ENCODE measurements at places on chromosomes 5 and 9.

DNA sequence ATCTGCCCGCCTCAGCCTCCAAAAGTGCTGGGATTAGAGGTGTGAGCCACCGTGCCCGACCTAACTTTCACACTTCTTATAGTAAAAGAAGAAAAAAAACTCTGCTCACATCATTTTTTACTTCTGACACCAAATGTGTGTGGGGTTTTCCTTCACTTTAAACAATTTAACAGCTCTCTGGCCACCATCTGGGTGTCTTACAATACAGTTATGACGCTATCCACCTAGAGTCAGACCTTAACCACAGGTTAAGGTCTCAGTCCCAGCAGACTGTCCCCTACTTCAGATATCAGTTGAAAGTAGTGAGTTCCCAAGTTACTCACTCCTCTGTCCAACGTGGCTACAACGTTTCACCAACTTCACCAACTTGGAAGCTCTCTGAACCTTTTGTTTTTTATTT, 15.4 kb upstream of the ATP6V1G1 start:
- DNase-seq, result no peak

DNA sequence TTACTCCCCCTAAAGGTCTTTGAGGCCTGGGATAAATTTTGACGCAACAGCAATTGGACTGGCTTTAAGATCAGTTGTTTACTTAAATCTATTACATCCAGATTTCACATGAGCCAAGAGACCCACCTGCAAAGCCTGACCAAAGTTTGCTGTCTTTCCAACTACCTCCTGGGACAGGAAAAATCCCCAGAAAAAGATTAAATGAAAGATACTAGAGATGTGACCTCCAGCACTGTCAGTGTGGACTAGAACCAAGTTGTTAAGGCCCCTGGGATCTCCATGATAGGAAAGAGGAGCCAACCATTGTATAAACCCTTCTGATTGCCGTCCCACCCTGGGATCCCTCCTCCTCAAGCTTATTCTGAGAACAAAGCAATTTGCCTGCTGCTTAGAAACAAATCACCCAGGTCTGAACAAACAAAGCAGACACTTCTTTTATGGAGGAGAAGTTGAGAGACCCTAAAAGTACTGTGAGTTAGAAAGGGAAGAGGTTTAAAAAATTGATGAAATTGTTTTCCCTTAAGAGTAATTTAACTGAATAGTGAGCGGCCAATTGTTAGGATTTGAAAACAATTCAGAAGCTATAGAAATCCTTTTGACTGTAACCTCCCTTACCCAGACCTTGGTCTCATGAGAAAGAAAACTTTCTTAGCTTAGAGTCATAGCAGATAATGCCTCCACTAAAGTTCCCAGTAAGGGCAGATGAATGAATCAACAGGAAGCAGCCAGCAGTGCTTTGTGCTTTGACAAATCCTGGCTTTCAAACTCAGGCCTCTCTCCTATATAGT, 255.2 kb downstream of the TMEM167A start:
- DNase-seq, result no peak

DNA sequence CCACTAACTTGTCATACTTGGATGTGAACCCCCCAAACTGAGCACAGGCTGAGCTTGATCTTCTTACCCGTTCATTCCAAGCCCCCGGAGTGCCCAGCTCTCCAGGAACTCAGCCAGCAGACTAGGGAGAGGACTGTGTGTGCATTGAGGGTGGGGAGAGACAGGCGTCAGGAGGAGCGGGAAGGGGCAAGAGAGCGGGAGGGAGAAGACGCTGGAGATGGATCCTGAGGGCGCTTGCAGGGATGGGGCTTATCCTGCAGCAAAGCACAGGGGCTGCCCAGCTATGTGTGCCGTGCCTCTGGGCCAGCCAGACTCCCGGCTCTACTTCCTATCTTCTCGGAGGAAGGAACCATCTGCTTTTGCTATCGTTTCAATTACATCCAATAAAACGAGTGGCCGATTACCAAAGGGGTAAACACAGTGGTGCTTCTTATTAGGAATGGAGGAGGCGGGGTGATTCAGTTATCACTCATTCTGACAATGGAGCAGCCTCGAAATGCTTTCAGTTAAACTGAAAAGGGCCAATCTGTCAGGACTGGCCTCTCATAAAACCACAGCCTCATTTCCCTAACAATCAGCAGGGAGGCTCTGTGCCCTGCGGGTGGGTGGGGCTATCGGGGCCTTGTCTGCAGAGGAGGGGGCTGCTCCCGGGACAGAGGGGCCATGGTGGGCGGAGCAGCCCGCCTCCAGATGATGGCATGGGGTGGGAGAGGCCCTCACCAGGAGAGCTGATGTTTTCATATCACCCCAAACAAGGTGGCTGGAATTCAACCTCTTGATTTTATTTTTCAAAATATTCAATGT, 168.2 kb downstream of the DAB2IP start:
- peak; percentile 20 for DNase-seq

DNA sequence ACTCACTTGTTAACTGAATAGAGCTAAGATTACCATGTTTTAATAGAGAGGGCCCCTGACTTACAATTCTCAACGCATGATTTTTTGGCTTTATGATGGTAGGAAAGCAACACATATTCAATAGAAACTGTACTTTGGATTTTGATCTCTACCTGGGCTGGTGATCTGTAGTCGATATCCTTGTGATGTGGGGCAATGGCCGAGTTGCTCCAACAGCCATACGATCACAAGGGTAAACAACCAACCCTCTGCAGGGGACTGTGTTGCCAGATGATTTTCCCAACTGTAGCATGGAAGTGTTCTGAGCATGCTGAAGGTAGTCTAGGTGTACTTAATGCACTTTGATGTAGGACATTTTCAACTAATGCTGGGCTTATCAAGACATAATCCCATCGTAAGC, 36.5 kb downstream of the NSUN2 start:
- DNase-seq, result no peak

- no peak for DNase-seq
Measured at GRCh38 chr9:69746859-69747560, 12.8 kb downstream of the PTAR1 start.

- no peak for DNase-seq
Measured at GRCh38 chr9:122100756-122101155, 7.6 kb upstream of the TTLL11 start.

- DNase-seq, result no peak
Measured at GRCh38 chr9:33375841-33376321, 26.5 kb downstream of the AQP7 start.

- DNase-seq, result no peak
Measured at GRCh38 chr5:181120306-181120705, 10.7 kb downstream of the OR2V1 start.

DNA sequence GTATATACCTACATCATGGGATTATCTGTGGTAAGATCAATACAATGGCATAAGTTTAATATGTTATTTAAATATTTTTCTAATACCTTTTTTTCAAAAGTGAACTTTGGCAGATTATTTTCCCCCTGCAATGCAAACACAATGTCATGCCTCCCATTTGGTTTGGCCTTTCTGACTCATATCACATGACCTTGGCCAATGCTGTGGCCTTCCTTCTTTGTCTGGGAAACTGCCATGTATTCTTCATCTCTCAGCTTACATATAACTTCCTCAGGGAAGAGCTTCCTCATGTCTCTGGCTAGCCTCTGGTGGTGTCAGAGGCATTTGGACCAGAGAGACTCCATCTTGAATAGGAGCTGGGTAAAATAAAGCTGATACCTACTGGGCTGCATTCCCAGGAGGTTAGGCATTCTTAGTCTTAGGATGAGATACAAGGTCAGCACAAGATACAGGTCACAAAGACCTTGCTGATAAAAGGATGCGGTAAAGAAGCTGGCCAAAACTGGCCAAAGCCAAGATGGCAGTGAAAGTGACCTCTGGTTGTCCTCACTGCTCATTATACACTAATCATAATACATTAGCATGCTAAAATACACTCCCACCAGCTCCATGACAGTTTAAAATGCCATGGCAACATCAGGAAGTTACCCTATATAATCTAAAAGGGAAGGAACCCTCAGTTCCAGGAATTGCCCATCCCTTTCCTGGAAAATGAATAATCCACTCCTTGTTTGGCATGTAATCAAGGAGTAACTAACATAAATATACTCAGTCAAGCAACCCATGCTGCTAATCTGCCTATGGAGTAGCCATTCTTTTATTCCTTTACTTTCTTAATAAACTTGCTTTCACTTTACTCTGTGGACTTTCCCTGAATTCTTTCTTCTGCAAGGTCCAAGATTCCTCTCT, 76.0 kb downstream of the C9orf153 start:
- DNase-seq, result no peak

Measured in AG09309 (cell line).